ENCODE measurements at places on chromosomes 2 and 18.

GRCh38 chr2:17460371-17461086, 57.7 kb downstream of the RAD51AP2 start:
- no peak for DNase-seq

DNA sequence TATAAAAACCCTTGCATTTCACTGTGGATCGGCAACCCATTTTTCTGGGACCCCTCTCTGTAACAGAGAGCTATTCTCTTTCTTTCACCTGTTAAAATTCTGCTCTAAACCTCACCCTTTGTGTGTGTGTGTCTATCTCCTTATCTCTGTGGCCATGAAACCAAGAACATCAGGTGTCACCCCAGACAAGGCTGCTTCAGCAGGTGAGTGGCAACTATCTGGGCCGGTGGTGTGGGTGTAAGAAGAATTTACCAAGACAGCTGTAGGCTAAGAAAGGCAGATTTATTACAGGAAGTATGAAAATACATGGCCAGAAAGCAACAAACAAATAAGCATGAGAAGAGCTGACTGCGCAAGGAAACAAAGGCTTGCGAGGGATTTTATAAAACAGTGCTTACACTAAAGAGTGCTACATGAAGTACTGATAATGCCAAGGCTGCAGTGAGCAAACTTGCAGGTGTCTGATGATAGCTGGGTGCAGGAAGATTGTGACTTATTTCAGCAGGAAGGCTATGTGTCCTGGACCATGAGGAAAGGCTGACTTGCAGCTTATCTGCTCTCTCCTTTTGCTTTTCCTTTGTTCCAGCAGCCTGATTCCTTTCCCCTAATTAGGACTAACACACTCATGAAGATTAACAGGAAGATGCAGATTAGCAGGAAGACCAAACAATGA, 421.1 kb downstream of the PTH2R start:
- no peak for DNase-seq

- DNase-seq: no peak
Measured at GRCh38 chr18:79546781-79547272, 132.8 kb upstream of the CTDP1 start.

DNA sequence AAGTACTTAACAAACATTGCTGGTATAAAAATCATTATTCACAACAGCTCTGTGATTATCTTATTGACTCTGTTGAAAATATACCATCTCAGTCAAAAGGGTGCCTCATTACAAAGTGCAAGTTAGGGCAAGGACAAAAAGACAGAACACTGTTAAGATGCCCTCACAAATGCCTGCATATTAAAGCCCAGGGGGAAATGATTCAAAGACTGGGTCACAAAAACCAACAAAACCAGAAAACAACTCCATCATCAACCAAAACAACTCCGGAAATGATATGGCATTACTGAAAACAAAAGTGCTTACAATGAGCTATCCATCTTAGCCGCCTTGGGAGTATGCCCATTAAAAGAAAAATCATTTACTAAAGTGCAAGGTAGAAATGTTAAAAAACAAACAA, 9.9 kb downstream of the PLA2R1 start:
- DNase-seq: no peak

DNA sequence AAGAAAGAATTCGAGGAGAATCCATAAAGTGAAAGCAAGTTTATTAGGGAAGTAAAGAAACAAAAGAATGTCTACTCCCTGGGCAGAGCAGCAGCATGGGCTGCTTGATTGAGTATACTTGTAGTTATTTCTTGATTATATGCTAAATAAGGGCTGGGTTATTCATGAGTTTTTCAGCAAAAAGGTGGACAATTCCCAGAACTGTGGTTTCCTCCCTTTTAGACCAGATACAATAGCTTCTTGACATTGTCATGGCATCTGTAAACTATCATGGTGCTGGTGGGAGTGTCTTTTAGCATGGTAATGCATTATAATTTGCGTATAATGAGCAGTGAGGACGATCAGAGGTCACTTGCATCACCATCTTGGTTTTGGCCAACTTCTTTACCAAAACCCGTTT, 25.6 kb upstream of the TBC1D8 start:
- no peak for DNase-seq

GRCh38 chr2:224392545-224392944, 9.4 kb downstream of the FAM124B start:
- DNase-seq: no peak

DNA sequence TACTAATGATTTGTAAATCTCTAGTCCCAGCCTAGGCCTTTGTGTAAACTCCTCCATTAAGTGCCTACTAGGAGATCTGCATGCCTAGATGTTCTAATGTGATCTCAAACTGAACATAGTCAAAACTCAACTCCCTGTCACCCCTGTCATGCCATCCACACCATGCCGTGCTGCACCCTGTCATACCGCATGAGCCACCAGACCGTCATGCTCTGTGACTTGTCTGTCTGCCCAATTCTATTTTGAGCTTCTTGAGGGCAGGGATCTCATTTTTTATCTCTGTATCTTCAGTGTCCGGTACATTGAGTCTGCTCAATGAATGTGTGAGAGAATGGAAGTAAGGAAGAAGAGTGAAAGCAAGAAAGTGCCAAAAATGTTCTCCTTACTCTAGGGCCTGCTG, 35.5 kb downstream of the GREB1L start:
- DNase-seq: no peak

DNA sequence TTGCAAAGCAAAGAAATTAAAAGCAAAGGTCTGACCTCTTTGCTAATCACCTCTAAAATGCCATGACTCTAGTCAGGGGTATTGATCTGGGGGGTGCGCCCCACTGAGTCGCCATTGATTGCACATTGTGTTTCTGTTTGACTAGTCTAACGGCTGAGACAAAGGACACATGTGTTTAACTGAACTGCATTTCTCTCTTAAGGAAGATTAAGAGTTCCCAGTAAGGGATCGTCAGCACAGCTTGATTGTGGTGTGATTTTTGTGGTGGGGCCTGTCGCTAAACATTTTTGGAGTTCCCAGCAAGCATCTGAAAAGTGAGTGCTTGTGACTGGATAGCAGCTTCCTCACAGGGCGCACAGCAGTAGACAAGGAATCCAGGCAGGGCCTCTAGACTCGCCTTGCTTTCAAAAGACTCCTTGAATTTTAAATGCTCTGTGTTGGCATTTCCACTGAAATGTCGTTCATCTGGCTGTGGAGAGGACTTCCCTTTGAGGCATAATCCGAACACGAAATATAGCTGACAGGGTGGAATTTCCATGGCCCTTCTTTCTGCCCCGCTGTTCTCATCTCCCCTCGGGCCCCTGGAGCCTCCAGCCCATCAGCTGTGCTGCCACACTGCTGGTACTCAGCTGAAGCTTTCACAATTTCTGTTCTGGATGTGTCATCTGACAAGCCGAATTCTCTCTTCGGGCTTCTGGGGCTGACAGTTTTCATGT, 126.3 kb downstream of the FAM168B start:
- DNase-seq: no peak

GRCh38 chr2:16664052-16664731, 1.4 kb downstream of the CYRIA start:
- no peak for DNase-seq
